ENCODE measurements at places on chromosomes 16 and 17. TPM values are rescaled to one million over a fixed set of nuclear protein-coding genes. Genes with fewer than 3 reads are reported as not detected.

Gene PRR29
- 0.43 TPM for total RNA-seq

Gene UBALD2
- total RNA-seq = 56.7 TPM

DNA sequence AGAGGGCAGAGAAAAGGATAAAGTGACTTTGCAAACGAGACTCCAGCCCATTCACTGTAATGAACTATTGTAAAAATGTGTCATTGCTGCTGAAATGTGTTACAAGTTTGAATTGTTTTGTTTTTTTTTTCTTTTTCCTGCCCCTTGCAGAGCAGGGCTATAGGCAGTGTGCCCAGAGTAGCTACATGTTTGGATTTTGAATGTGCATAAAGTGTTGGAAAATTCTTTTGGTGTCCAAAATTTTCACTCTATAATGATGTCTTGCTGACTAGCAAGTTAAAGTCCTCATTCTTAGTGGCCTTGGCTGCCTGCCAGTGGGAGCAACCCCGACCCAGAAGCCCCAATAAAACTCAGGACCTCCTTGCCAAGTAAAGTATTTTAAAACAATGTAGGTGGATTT is 66.5 kb downstream of the IGF2BP1 start:
- no peak for DNase-seq

GRCh38 chr17:77377710-77378235 is 237.0 kb downstream of the SEC14L1 start:
- DNase-seq = no peak

Gene GDPD3
- total RNA-seq = 11.5 TPM

DNA sequence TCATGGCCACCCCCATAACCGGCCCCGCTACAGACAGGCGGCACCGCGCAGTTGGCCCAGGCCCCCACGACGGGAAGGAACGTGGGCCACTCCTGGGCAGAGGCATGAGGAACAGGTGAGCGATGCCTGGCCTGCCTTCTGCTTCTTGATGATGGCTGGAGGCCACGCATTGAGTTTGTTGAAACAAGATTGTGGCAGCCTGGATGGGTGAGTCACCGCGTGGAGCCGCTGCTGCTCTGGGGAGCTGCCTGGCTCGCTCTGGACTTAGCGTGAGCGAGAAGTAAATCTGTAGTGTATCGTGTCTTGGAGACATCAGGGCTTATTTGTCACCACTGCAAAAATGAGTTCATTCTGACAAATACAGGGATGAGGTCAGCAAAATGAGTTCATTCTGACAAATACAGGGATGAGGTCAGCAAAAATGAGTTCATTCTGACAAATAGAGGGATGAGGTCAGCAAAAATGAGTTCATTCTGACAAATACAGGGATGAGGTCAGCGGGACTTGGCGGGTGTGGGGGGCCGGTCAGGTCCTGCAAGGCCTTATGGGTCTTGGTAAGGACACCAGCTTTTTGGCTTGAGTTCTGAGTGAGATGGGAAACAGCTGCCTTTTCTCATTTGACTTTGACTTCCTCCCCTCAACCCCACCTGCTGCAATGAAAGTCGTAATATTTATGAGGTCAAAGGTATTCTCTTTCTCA is 93.0 kb downstream of the SEC14L1 start:
- no peak for DNase-seq

DNA sequence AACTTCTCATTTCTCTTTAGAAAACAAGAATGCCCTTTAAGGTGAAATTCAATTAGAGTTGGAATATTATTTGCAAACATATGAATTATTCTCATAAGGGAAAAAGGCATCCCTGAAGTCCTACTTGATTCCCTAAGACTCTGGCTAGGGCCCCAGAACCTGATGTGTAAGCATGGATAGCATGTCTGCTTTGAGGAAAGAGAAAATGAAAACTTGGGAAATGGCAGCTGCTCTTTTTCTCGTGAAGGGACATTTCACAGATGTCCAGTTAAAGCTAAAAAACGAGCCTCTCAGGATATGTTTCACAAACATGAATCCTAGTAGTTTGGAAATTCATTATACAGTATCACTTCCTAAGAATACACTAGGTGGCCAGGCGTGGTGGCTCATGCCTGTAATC is 112.3 kb upstream of the CLEC3A start:
- DNase-seq = no peak

- peak; percentile 76 for DNase-seq
These were observed 545 bp downstream of the ARHGAP17 start for GRCh38 chr16:25014500-25015147.

- DNase-seq = no peak
These were observed 357.6 kb upstream of the SALL1 start for GRCh38 chr16:51508490-51509212.

GRCh38 chr16:69469807-69470561 is 45.6 kb downstream of the CYB5B start:
- DNase-seq = no peak

Gene SLC22A31
- 136 TPM for total RNA-seq

Gene ZG16
- total RNA-seq = not detected

- DNase-seq = no peak
These were observed 96.1 kb downstream of the C17orf67 start for GRCh38 chr17:56737421-56738161.

Gene ABCC6
- total RNA-seq = 42.5 TPM

Gene GAS2L2
- total RNA-seq = not detected

DNA sequence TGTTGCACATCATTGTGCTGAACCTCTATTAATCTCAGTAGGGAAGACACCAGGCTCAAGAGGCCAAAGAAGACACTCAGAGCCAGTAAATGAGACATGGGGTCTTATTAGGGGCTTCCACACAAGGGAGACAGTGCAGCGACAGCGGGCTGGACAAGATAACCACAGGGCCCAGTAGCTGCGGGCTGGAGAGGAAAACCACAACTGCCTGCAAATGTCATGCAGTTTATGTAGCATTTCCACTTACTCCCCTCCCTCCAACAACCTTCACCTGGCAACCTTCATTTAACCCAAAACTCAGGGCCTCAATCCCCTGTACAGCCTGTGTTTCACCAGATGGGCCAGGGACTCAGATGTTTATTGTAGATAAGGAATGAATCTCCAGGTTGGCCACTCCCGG is 185.6 kb downstream of the UTP18 start:
- DNase-seq = no peak

- DNase-seq = no peak
These were observed 430.8 kb downstream of the WWOX start for GRCh38 chr16:78530283-78530682.

- DNase-seq = peak; percentile 82
These were observed 35.5 kb upstream of the ZC3H18 start for GRCh38 chr16:88534638-88535190.

DNA sequence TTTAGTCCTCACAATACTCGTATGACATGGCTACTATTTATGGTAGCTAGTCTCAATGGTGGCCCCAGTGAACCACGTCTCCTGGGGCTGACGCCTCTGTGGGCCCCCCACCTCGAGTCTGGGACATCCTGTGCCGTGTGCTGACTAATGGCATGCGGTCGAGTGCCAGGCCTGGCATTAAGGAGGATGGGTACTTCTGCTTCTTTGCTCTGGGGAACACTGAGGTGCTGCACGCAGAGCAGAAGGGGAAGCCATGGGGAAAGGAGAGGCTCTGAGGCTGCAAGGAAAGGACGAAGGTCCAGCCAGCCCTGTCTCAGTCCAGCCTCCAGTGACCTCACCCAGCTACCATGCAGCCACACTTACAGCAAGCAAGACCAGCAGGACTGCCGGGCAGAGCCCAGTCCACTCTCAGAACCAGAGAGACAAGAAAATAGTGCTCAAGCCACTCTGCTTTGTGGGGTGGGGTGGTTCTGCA is 5.7 kb upstream of the MPRIP start:
- DNase-seq = peak; percentile 76

- DNase-seq = no peak
These were observed 371.6 kb upstream of the MAF start for GRCh38 chr16:79972053-79972704.

GRCh38 chr16:1548727-1549126 is 15.3 kb downstream of the TMEM204 start:
- no peak for DNase-seq

Gene MRPL58
- 21.6 TPM for total RNA-seq

Gene HSD17B1
- total RNA-seq = 1.4 TPM

GRCh38 chr17:82302991-82303943 is 14.1 kb downstream of the CD7 start:
- DNase-seq = peak; percentile 64

DNA sequence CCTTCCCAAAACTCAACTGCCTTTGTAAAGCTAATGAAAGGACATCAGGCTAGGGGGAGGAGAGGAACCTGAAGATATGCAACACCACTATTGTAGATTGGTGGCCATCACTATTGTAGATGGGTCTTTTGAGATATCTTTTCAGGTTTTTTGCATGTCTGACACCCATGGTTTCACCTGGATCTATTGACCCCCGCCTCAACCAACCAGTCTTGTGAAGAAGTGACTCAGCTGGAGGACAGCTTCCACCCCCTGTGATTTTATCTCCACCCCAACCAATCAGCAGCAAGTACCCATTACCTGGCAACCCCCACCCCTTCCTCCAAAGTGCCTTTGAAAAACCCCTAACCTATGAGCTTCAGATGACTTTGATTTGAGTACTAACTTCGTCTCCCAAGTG is 382.6 kb upstream of the GOT2 start:
- no peak for DNase-seq

- DNase-seq = no peak
These were observed 458.9 kb downstream of the CDH13 start for GRCh38 chr16:83085660-83086059.

Gene GRAP
- total RNA-seq = 10.6 TPM

Data from upper lobe of right lung (tissue), 1 donor.